ENCODE measurements at places on chromosomes 6 and 20.

DNA sequence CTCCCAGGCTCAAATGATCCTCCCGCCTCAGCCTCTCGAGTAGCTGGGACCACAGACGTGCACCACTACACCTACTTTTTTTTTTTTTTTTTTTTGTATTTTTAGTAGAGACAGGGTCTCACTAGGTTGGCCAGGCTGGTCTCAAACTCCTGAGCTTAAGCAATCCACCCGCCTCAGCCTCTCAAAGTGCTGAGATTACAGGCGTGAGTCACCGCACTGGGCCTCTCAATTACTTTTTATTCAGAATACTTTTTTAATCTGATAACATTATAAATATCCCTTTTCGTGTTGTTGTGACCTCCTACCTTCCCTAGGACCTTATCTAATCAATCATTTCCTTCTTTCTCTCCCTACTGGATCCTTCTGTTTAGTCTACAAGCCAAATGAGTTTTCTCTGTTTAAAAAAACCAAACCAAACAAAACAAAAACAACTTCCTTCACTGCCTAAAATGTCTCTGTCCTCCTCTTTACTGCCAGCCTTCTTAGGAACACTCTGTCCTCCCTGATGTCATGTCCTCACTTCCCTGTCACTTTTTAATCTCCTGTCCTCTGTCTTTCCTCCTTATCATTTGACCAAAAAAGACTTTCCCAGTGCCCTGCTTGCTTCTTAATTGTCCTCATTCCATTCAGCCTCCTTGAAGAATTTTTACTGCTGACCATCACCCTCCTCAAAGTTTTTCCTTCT is 85.0 kb downstream of the CAP2 start:
- DNase-seq: no peak

DNA sequence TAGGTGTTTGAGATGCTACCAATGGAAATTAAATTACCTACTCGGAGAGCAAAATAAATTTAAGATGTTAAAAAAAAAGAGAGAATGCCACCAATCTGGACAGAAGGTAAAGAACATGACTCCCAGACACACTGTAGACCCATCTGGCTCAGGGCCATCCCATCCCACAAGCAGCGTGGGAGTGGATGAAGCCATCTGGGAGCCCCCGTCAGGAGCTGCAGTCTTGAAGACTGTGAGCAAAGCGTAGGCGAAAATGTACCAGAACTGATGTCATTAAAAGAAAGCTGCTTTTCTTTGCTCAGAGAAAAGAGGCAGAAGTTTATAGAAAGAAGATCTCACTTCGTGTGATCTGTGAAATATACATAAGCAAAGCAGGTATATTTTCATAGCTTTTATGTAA is 815.7 kb downstream of the QKI start:
- DNase-seq: no peak

GRCh38 chr6:135921188-135921587 is 69.7 kb downstream of the PDE7B start:
- no peak for DNase-seq

DNA sequence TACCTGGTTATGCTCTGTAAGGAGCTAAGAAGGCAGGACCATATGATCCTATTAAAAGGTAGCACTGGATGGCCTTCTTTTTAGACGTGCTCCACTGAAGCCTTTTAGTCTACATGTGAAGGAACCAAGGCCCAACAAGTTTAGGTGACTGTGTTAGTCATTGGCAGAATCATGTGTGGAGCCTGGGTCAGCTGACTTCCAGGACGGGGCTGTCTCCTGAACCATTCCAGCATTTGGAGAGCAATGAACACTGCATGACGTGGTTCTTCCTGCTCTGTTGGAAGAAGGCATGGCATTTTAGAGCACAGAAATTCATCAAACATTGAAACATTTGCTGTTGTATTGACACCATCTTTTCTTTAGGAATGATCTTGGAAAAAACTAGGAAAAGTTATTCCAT is 87.8 kb upstream of the TIAM2 start:
- no peak for DNase-seq

- DNase-seq: no peak
These were observed 2.8 kb downstream of the EYA2 start for GRCh38 chr20:46897328-46897880.

DNA sequence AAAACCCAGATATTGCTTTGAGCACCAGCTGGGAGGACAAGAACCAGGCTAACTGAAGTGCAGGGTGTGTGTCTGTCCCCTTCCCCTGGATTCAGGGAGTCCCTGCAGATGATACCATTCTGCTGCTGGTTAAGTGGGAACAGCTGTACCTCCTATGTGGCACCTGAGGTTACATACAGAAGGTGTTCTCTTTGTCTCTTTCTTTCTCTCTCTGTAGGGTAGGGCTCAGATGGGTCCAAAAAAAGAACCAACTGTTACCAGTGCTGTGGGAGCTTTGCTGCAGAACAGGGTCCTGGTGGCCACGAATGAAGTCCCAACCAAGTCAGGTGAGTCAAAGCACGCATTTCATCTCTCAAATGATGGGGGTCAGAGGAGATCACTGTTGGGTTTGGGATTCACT is 38.6 kb downstream of the ZC2HC1B start:
- DNase-seq: no peak

DNA sequence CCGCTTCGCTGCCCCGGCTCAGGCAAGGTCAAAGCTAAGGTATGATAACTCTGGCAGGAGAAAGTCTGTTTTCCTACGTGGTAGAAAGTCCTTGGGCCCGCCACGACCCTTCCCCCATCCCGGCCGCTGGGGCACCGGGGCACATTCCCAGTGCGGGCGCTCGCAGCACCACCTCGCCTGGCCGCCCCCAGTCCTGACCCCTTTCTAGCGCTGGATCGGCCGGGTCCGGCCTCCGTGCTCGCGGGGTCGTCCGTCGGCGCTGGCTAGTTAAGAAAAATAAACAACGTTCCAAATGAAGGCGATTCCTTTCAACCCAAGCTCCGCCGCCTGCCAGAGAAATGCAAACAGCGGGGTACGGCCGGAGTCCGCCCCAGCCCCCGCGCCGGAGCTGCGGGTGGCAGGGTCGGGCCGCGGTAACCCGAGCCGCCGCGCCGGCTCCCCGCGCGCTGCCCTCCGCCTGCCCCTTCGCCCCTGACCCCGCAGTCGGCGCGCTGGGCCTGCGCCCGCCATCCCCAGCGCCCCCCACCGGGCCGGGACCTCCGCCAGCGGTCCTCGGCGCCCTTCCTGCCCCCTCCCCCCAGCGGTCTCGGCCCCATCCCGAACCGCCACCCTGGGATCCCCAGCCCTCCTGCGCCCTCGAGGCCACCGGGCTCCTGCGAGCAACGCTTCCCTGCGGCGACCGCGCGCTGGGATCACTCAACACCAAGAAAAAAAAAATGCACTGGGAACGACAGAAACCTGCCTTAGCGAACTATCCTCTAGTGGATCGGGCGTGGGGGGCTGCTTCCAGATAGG is 37.6 kb downstream of the NCR2 start:
- no peak for DNase-seq

GRCh38 chr6:138550346-138550767 is 51.1 kb upstream of the NHSL1 start:
- no peak for DNase-seq

DNA sequence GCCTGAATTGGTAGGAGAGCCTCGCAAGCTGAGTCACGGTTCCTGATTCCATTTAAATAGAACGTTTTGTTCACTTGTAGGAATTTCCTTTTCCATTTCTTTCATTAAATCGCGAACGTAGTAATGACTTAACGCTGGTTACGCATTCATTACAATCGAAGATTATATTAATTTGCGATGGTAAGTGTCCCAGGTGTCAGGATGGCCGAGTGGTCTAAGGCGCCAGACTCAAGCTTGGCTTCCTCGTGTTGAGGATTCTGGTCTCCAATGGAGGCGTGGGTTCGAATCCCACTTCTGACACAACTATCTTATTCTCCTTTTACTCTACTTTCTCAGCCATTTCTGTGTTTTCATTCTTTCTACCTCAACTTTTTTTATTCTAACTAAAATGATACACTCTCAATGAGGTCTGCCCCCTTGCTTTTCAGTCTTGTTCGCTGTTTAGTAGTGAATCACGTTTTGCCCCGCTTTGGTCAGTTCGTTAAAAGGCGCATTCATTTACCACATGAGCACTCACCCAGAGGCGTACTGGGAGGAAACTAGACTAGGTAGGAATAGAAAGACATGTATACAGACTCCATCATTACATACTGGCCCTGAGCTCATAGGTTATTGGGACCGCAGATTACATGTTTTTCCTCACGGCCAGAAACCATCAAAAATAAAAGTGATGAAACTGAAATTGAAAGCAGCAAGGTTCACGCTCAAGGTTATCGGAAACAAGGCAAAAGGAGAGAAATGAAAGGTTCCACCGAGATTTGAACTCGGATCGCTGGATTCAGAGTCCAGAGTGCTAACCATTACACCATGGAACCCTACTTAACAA is 17.3 kb upstream of the TRIM27 start:
- peak; percentile 90 for DNase-seq

DNA sequence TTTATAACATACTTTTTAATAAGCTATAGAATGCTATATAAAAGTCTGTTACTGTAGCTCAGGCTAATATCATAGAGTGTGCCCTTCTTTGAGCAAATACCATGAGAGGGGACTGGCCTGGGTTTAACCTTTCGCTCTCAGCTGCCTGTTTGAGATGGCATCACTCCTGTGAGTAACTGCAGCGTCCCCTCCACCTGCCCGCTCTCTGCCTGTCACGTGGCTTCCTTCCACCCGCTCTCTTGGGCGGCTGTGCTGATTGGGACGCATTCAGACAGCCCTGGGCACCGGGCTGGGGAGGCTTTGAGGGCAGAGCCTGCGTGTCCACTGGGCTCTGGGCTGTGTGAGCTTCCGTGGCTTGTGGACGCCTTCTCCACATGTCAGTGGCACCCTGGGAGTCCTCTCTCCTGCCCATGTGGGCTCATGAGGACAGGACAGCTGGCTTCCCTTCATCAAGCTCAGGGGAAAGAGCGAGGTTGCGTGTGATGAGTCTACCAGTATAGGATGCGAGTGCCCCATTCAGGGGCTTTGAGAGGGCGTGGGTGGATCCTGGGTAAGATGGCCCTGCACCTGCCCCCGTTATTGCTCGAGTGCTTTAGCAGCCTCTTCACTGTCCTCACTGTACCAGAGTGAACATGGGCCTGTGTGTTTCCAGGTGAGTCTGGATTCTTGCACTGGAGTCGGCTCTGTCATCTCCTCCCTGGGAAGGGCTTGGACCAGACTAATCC is 10.7 kb upstream of the C20orf204 start:
- no peak for DNase-seq

- DNase-seq: no peak
These were observed 4.1 kb downstream of the CST7 start for GRCh38 chr20:24953209-24953575.

- DNase-seq: no peak
These were observed 41.0 kb downstream of the COX4I2 start for GRCh38 chr20:31678389-31679356.

All from activated CD4-positive, alpha-beta T cell treated with anti-CD3 and anti-CD28 coated beads, Interleukin-10, Interleukin-2, amounts not matched to agents 100 ng/mL and 50 ng/mL, durations not matched to agents 16 hours and 8 hours (primary cell).